Activated CD8-positive, alpha-beta memory T cell treated with anti-CD3 and anti-CD28 coated beads for 48 hours (primary cell): ENCODE measurements at places on chromosomes 12 and 14.

DNA sequence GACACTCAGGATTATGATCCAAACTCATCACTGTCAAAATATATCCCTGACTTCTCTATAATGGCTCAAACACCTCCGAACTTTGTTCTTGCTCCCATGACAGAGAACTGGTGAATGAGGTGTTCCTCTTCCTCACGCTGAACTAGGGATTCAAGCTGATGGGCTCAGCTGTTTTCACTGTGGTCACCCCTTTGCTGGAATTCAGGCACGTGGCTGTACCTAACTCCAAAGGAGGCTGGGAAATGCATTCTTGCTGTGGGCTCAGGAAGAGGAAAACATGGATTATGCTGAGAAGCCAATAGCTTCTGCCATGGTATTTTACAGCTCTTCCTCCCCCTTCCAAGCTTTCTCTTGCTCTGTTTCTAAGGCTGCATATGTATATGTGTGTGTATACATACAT is 43.9 kb downstream of the STXBP6 start:
- DNase-seq, result no peak

DNA sequence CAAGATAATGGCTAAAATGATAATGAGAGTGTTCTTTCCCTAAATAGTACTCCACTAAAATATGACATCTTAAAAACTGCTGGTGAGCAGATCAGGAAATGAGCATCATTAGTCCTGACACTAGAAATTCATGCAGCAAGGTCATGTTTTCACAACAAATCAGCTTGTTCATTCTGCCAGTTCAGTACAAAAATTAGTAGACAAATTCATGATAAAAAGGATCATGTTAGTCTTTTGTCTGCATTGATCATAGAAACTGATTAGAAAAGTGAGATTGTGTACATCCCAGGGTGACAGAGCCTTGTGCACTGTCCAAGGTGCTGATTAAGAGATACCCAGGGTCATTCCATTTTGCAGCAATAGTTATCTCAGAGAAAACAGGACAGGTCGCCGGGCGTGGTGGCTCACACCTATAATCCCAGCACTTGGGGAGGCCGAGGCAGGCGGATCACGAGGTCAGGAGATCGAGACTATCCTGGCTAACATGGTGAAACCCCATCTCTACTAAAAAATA is 163.6 kb downstream of the RIMBP2 start:
- no peak for DNase-seq

DNA sequence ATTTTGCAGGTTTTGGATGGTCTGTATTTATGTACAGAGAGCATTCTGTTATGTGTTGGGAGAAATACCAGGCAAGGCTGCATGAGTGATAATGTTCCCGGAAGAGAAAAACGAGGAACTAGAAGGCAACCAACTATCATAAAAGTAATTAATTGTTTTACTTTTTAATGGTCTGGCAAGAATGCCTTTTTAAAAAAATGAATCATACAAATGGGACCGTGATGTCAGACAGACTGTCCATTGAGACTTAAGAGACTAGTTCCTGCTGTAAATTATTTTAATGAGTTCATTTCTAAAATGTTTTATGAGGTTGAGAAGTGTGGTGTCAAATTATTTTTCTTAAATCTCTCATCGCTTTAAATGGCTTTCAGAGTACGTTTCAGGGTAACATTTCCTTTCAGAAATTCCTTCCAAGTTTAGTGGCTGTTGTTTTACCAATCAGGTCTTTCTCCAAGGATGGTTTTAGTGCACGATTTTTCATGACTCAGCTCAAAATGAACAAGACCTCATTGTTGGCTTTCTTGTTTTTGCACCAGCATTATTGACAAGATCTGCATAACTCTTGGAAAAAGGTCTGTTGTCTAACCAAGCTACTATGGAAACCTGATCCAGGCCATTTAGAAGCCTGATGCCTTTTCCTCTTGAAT is 86.1 kb upstream of the ARHGAP5 start:
- no peak for DNase-seq

GRCh38 chr12:78177298-78177697 is 346.6 kb downstream of the NAV3 start:
- no peak for DNase-seq

- DNase-seq, result no peak
Observed at GRCh38 chr12:28486521-28486920, 296.3 kb downstream of the CCDC91 start.

- DNase-seq, result no peak
Observed at GRCh38 chr14:75181293-75182062, 5.1 kb upstream of the TMED10 start.

DNA sequence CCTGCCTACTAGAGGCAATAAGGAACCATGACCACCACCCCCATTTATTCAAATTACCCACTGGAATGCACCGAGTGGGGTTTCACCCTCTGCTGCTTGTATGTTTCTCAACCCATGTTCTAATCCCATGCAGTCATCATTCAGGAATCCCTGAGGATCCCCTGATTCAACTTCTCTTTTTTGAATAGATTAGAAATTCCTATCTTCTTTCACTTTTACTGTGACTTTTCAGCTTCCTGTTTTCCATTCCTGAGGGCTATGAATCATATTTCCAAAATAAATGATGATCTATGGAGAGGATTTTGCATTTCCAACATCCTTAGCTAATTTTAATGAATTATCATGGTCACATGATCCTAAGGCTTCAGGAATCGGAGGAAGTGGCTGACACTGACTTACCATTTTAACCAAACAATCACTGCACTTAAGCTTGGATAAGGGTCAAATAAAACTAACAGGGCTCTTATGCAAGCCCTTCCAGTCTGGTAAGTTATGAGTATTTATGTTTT is 19.4 kb upstream of the P2RX4 start:
- no peak for DNase-seq

GRCh38 chr14:67357969-67358354 is 1.6 kb downstream of the ATP6V1D start:
- no peak for DNase-seq

DNA sequence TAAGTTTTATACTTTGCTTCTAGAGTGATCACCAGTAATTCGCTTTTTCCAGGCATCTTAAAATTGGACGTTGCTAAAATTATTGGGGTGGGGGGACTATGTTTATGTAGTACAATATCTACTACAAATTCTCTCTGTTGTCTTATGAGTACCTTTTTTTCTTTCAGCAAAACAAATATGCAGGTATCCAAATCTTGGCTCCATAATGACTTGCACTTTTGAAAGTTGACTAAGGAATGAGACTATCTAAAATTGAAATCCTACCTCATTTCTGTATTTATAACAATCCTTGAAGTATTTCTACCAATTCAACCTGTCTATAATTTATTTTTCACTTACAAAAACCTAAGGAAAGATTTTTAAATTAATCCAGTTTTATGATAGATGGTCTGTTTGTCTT is 2.4 kb downstream of the DYNC1H1 start:
- DNase-seq, result no peak

DNA sequence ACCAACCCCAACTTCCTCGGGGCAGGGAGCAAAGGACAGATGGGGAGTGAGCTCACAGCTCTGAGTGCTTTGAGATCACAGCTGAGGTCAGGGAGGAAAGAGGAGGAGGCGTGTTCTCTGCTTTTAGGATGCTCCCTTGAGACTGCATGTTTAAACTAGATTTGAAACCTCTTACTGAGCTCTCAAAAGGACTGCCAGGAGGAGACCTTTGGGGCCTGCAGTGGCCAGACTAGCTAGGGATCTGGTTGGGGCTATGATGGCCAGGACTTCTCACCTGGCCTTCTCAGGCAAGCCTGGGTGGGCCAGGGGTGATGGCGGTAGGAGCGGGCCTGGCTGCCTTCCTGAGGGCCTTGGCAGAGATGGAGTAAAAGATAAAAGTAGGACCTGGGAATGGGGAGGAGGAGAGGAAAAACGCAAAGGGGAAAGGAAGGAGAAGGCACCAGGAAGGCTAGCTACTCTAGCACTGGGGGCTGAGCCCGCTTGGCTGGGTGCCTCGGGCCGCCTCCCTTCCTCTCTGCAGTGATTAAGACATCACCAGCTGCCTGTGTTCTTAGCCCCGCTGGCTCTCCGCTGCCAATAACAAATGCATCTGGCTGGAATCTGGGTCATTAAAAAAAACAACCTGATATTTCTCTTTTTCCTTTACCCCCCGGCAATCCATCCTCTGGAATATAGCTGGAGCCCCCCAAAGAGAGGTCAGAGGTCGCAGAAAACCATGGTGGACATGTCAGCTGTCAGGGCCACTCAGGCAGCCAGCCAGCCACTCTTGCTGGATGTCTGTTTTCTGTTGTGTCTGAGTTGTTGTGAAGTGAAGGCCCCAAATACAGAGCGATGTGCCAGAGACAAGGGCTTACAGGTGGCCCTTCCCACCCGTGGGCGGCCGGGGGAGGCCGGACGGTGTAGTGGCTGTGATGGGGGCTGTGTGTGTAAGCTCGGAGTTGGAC is 141.3 kb downstream of the TSPAN9 start:
- no peak for DNase-seq

DNA sequence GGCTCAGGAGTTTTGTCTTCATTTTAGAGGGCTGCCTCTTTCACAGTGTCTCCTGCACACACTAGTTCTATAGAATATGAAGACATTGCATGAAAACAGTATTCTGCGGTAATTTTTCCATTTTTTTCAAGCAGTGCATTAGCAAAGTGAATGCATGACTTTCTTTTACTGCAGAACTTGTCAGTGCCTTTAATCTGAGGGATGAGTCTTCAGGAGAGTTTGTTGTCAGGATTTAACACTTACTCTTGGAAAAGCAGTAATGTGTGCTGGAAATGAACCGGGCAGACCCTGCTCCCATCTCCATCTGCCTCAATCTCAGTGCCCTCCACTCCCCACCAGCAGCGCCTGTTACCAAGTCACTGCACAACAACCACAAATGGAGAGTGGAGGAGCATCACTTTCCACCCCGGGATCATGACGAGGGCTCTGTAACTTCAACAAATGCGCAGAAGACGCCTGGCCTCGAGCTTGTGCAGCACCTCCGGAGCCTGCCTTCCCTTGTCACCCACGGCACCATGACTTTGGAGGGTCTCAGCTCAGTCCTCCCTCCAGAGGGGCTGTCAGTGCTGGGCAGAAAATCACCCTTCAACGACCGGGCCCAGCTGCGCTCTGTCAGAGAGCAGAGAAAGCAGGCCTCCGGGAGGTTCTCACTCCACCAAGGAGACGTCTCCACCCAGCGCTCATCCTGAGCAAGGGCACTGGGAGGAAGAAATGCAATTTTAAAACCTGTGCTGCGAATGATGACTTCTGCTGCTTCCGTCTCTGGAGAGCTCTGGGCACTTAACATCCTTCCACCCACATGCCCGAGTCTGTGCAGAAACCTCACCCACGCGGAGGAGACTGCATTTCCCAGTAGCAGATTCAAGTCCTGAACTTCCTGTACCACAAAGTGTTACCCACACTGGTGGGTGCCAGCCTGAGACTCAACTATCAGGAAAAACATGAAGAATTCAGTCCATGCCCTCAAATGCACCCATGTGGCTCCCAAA is 255.7 kb downstream of the ADGRD1 start:
- no peak for DNase-seq

- DNase-seq, result no peak
Observed at GRCh38 chr12:103547929-103548328, 39.1 kb upstream of the STAB2 start.

GRCh38 chr14:67440513-67440912 is 28.5 kb upstream of the PLEK2 start:
- DNase-seq, result no peak

GRCh38 chr12:11943919-11944700 is 126.6 kb upstream of the BCL2L14 start:
- no peak for DNase-seq

- DNase-seq, result no peak
Observed at GRCh38 chr14:23348297-23348655, 4.4 kb downstream of the SLC22A17 start.

- DNase-seq, result no peak
Observed at GRCh38 chr14:64147126-64147790, 146.9 kb downstream of the ESR2 start.

- DNase-seq, result no peak
Observed at GRCh38 chr12:91951571-91951970, 194.1 kb downstream of the BTG1 start.

GRCh38 chr14:64235652-64236640 is 58.2 kb downstream of the ESR2 start:
- DNase-seq, result no peak

- no peak for DNase-seq
Observed at GRCh38 chr12:67952787-67953186, 36.5 kb upstream of the IFNG-AS1 start.

DNA sequence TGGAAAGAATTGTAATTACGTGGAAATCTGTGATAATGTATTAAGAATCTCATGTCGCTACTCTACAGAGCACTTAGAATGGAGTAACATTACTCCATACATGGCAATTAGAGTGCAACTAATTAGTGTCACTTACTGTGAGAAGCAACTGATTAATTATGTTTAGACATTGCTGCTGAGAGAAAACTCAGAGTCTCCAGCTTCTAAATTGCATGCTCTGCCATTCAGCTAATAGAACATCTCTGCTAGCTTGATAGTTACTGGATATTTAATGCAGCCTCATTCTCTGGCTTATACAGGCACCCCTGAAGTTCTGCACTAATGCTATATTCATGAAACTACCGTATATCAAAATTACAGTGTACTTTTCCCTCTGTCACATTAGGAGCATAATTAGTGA is 338.4 kb downstream of the ADAMTS20 start:
- DNase-seq, result no peak

- DNase-seq, result no peak
Observed at GRCh38 chr12:23039834-23040233, 414.9 kb downstream of the ETNK1 start.

DNA sequence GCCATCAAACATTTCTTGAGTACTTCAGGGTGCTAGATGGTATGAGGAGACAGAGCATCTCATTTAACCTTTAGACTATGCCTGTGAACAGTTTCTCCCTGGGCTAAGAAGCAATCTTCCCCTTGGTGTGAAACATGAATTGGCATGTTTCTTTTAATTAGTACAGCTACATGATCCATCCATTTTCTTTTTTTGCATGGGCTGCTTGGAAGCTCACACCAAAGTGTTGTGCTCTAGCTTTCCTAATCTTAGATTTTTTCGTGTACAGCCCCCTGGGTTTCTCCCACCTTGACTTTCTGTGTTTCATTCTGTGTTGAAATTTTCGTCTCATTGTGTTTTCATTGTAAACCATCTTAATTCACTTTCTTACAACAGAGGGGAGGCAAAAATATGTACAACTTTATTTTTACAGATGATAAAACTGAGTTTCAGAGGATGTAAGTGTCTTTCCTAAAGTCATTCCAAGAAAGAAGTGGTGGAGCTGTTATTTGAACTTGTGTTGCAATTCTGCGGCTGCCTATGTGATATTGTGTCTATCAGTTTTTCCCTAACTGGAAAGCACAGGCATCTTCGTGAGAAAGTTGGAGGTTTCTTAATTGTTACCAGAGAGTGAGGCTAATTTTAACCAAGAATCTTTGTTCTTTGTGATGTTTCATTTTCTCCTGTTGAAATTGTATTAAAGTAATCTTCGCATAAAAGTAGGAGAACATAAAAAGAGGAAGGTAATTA is 64.5 kb downstream of the DAAM1 start:
- no peak for DNase-seq

GRCh38 chr14:52033101-52033642 is 35.7 kb downstream of the NID2 start:
- no peak for DNase-seq

DNA sequence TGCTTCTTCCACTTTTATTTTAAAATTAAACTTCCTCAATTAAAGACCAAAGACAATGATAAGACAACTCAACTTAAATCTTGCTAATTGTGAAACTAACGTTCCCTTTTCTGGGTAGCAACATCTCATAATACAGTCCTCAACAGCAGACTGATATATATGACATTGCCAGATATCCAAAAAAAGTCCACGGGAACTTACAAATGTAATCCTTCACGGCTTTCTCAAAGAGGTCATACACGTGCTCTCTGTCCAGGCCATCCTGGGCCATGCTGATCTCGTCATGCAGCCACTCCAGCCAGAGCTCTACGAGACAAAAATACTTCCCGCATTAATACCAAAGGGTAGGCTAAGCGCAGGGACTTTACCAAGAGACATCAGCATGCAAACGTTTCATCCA is 13.3 kb downstream of the SART3 start:
- no peak for DNase-seq
